ENCODE measurements at places on chromosomes 3 and 15.
A peak's percentile ranks its signal among the peaks of the same experiment; 100 is the strongest.

- no peak for DNase-seq
Measured at GRCh38 chr3:158272081-158272480, 162.2 kb downstream of the RSRC1 start.

DNA sequence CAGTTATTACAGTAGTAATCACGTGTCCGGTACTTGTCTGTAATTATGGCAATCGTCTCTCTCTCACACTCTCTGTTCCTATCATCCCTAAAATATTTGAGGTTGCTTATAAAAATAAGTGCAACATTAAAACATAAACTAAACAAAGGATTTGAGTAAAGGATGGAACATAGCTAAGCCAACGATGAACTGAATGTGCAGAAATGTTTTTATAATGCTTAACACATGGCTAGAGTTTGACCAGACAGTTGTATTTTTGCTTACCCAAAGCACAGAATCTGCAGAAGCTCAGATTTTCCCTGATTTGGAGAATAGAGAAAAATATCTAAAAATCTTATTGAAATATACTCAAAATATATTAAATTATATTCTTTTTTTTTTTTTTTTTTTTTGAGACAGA lies 1030.9 kb downstream of the NAALADL2 start:
- no peak for DNase-seq

GRCh38 chr3:43296565-43296964 lies 10.2 kb downstream of the SNRK start:
- no peak for DNase-seq

DNA sequence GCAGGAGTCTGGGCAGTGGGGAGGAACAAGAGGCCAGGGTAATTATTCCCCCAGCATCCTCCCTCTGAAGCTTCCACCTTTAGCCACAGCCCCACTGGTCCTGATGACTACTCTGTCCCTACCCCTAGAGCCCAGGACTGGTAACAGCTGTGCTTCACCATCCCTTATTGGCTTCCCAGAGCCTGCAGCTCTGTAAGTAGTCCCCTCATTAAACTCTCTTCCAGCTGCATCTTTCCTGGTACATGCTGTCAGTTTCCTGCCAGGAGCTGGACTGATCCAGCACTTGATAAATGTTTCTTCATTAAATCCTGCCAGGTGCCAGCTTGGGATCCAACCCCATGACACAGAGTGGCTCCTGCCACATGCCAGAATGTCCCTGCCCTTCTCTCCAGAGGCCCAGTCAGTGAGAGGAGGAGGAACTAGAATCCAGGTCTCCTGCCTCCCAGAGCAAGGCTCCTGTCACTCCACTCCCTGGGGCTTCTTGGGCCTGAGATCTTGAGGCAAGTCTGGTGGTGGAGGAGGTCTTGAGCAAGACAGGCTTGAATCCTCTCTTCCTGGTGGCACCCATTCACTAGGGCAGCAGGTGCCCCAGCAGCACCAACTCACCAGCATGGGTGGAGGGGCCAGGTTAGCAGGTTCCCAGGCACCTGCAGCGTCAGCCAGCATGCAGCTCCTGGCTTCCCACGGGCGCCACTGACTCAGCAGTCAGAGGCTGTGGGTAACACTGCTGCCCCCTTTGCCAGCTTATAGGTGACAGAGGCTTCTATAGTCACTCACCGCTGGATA lies 27.6 kb downstream of the FBXW12 start:
- DNase-seq = no peak

DNA sequence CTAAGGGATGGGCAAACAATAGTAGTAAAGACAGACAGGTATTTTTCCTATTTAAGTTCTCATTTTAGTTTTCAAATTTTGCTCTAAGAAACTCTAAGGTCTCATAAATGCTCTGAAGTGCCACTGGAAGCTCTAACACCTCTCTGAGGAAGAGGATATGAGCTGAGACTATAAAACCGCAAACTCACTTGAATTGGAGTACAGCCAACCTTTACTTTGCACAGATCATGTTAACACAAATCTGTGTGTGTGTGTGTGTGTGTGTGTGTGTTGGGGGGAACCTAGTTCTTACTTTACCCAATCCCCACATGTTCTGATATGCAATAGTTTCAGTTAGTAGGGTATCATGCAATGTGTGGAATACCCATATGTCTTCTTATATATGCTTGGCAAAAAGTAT lies 446.8 kb downstream of the CHL1 start:
- DNase-seq = no peak

DNA sequence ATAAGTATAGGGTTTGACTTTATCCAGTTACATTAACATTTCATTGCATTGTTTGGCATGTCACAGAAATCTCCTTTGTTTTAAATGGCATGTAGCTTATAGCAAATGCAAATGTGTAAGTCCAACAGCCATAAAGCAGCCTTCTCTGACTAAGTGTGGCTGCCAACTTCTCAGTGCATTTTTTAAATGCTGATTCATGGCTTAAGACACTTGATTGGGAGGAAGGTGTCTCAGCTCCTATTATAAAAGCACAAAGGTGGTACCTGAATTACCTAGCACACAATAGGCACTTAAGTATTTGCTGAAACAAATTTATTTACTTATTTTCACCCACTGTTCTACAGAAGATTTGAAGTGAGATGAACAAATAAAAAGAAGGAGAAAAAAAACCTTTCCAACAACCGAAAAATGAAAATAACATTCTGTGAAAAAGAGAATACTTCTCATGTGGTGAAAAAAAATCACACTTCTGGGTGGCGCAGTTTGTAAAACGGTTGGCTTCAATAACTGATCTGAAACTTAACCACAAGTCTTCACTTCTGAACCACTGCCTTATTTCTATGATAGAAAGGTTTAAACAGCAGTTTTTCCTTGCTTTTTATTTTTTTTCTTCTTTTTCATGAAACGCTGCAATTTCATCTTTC lies 105.5 kb upstream of the ICE2 start:
- DNase-seq = no peak

DNA sequence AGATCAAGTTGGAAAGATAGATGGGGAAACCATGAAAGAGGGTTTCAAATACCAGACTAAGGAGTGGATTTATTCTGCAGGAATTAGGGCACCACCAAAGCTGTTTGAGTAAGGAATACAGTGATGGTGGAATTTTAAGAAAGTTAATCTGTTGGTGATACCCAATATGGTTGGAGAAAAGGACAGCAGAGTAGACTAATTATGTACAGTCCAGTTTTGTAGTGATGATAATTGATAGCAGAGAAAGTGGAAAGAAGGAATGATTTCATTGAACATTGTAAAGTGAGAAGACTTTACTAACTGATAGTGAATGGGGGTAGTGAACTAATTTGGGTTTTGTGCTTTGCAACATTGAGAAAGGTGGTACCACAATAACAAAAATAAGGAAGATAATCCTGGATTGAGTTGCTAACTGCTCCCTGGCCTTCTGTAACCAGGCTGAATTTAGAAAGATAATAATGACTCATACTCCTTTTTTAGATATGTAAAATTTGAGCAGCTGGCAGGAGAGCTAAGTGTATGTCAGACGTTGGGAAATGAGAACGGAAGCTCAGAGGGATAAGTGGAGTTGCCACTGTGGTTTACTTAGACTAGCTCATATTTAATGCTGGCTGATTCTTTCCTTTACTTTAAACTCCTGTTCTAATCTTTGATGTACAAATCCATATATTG lies 16.9 kb downstream of the TCAIM start:
- peak; percentile 92 for DNase-seq

- no peak for DNase-seq
Measured at GRCh38 chr3:38628835-38629234, 20.7 kb downstream of the SCN5A start.

- no peak for DNase-seq
Measured at GRCh38 chr3:185327062-185327461, 35.9 kb upstream of the MAP3K13 start.

- DNase-seq = peak; percentile 20
Measured at GRCh38 chr3:61381745-61382392, 130.6 kb upstream of the FHIT start.

DNA sequence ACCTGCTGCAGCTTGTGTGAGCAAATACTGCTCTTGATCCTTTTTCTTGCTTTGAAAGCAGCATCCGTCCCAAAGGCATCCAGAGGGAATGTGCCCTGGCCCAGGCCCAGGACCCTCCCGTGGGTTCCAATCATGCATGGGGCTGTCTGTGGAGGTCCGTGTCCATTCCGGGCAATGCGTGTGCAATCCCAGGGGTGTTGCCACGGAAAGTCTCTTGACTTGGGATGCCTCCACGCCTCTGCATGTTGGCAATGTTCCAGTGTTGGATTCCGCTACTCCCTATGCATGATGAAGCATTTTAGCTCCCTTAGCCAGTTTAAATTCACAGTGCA lies 105.7 kb downstream of the SNRPN start:
- no peak for DNase-seq

- DNase-seq = no peak
Measured at GRCh38 chr3:16205156-16205870, 30.8 kb downstream of the GALNT15 start.

GRCh38 chr15:56098195-56098863 lies 104.9 kb upstream of the NEDD4 start:
- peak; percentile 6 for DNase-seq

DNA sequence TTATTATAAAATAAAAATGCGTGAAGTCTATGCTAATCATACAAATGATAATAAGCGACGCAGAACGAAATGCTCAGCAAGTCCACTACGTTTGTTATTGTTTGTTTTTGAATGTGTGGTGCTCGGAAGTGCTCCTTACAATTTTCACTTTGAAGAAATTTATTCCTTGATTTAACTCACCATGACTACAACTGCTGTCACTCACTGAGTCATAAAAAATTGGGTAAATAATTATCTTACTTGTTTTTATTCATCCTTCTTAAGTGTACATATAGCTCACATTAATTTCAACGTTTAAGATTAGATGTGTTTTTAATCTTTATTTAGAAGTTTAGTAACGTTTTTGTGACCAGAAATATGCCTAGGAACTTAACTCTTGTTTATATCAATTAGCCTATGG lies 66.7 kb upstream of the NANOGP8 start:
- DNase-seq = no peak

DNA sequence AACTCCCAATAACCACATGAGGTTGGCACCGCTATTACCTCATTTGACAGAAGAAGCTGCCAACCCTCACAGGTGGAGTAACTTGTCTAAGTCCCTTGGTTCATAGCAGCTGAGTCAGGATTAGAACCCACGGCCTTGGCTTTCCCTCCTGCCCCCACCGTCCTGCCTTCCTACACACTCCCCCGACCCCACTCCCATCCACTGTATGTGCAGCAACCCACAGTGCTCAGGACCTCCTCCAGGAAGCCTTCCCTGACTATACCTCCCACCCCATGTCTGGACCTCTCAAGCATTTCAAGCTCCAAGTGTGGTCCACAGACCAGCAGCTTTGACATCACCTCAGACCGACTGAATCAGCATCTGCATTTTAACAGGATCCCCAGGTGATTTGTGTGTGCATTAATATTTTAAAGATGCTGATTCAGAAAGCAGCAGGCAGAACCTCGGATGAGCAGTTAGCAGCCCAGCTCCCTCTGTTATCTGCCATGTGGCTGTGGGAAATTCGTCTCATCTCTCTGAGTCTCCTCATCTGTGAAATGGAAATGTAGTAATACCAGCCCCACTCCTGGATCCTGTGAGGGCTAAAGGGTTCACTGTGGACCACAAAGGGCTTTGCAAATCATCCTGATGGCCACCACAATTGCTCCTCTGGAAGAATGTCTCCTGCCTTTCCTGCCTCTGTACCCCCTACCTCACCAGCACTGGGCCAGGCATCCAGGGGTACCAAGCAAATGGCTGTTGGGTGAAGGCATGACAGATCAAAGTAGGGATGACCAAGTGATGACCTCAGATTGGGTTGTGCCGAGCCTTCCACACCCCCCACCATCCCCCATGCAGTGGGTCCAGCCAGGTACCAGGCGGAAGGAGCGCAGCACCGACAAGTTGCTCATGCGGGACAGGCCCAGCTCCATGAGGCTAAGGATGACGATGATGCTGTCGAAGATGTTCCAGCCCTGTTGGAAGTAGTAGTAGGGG lies 62.7 kb downstream of the SCN5A start:
- DNase-seq = no peak

DNA sequence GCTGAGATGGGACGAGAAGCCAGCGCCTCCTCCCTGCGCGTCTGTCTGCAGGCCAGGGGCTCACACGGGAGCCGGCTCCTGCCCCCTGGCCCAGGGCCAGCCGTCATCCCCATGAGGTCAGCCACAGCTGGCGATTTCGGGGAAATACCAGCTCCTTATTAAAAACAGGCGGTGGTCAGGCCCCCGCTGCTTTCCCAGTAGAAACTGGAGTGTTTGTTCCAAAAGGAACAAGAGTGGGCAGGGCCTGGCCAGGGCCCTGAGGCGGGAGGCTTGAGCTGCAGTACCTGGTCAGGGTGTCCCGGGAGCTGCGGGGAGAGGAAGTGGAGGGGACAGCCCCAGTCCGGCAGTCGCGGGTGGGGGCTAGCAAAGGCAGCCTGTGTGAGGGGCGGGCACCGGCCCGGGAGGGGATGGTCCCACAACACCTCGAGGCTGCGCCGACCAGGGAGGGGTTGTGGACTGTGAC lies 17.8 kb downstream of the MYL3 start:
- peak; percentile 75 for DNase-seq

GRCh38 chr3:136925425-136926190 lies 32.2 kb upstream of the IL20RB start:
- DNase-seq = no peak

DNA sequence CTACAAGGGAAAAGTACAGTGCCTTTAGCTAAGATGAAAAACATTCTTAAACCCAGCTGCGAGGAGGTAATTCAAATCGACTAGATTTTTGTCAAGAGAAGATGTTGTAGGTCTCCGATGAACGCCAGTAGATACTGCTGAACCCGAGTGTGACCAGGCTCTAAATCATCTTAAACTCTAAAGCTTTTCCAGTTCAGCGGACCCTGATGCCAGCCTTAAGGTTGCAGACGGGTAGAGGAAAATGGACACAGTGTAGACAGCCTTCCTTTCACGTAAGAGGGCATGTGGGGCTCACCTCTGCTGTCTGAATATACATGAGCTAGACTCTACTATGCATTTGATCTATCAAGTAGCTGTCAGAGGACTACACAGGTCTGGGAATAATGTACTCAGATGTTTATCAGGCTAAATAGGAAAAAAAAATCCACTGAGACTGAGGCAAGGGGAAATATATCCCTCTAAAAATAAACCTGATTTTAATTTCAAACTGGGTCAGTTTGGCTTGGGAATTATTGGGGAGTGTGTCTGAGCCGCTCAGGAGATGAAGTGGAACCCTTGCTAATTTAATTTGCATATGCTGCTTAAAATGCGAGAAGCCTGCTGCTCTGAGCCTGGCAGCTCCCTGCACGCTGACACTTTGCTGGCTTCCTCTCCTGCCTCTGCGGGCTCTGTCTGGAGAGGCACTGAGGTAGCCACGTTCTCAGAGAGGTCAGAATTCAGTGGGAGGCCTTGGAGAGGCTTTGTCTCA lies 151.9 kb downstream of the CADPS start:
- DNase-seq = no peak
